Activated CD8-positive, alpha-beta T cell treated with anti-CD3 and anti-CD28 coated beads, Interleukin-2, amount 10 ng/mL, durations not matched to agents 7 days and 5 days (primary cell): ENCODE measurements at places on chromosomes 2 and 18. TPM values are rescaled to one million over a fixed set of nuclear protein-coding genes. Genes with fewer than 3 reads are reported as not detected.

DNA sequence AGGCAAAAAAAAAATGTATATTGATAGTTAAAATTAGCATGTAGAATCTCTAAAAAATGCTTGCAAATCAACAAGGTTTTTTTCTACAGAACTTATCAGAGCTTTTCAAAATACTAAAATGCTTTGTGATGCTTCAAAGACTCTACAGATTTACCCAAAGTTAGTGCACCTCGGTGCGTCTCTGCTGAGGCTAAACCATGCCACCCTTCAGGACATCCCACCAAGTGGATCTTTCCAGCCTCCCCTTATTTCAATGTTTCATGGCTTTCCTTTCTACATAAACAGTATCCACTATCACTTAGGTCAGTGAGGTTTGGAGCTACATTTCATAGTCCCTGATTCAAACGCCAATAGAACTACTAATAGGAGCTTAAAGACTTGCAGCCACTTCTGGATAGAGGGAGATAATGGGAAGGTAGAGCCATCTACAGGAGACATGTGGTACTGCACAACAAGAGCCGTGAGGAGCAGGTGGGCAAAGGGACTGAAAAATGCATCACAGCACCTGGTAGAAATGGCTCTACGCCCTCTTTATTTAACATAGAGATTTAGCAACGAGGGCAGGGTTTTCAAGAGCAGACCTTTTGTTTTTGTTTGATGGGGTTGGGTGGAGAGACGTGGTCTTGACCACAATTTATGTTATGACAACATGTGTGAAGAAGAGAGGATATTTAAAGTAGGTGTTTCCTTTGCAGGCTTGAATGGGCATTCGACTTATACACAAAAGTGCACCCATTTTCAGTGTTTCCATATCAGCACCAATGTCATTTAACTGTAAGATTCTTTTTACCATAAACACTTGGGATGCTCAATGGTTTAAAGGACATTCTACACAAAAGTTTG lies 56.1 kb upstream of the SLC35G4 start:
- H3K36me3 ChIP-seq = no peaks in the 10 kb centered on the region
- H3K27ac ChIP-seq = no peak overlapping the region
- H3K4me1 ChIP-seq = peaks cover 2% of the 10 kb centered on the region
- DNase-seq = peak; percentile 58

The HAAO gene
- total RNA-seq = 0.37 TPM

The FSIP2 gene
- 0.13 TPM for total RNA-seq

DNA sequence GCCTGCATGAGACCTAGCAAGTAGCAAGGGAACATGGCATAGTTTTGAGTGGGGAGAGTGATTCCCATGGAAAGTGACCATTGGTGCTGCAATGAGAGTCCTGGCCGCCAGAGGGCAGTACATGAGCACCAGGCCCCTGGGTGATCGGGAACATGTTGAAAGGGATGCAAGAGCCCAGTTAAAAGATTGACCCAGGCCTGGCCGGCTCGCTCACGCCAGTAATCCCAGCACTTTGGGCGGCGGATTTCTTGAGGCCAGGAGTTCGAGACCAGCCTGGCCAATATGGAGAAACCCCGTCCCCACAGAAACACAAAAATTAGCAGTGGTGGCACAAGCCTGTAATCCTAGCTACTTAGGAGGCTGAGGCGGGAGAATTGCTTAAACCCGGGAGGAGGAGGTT lies 22.2 kb downstream of the FAP start:
- no peak overlapping the region for H3K4me3 ChIP-seq
- H3K27me3 ChIP-seq = peaks cover 34% of the 10 kb centered on the region
- no peaks in the 10 kb centered on the region for H3K36me3 ChIP-seq
- peaks cover 4% of the 10 kb centered on the region for H3K4me1 ChIP-seq

DNA sequence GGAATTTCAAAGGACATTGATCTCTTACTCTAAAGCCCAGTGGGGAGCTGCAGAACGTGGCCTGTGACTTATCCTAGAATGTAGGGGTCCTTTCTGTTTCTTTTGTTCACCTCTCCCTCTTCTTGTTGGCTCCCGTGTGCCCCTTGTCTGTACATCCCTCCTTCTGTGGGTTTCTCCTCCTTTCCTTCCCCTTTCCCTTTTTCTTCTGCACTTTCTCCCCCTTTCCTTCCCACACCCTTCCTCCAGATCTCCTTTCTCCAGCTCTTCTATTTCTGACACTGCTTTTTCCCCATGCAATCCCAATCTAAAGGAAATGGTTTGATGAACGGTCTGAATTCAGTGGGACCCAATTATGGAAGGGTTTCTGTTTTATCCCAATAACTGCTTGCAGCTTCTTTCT lies 35.5 kb upstream of the MAPRE3 start:
- no peaks in the 10 kb centered on the region for H3K36me3 ChIP-seq
- peaks cover 3% of the 10 kb centered on the region for H3K27me3 ChIP-seq
- no peaks in the 10 kb centered on the region for H3K4me1 ChIP-seq
- no peak overlapping the region for H3K27ac ChIP-seq

DNA sequence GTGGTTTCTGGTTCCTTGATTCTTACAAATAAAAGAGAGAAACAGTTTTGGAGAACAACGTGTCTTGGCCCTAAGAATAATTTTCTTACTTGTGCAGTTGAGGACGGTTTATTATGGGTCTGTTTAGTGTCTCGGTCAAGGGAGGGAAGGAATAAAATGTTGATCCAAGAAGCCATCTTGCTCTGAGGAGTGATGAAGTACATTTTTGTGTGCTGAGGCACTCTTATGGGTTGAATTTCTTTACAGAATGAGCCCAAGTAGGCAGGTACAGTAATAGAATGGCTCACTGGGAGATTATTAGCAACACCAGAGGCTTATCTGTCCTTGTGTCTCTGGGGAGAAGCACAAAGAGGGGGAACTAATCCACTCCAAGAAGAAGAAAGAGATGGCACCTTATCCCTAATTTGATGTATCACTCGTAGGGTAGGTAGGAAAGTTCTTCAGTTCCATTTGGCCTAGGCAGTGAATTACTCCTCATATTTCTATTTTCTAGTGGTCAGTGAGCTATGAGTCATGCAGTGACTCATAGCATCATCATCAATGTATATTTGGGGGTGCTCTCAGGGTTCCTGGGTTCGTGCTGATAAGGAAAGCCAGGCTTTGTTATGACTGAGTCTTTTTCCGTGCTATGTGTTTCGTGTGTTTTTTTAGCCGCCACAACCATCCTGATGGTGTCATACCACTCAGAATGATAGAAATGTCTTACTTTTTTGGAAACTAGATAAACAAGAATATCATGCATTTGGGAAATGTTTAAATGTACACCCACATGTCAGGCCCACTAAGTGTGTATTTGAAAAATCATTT lies 250.1 kb upstream of the CTAGE1 start:
- no peaks in the 10 kb centered on the region for H3K4me1 ChIP-seq
- H3K4me3 ChIP-seq = no peak overlapping the region
- no peaks in the 10 kb centered on the region for H3K36me3 ChIP-seq
- no peak for DNase-seq
- no peak overlapping the region for H3K27ac ChIP-seq
- H3K27me3 ChIP-seq = peaks cover 2% of the 10 kb centered on the region

GRCh38 chr2:17162713-17163112 lies 355.5 kb downstream of the RAD51AP2 start:
- H3K4me3 ChIP-seq = no peak overlapping the region
- H3K36me3 ChIP-seq = no peaks in the 10 kb centered on the region
- no peak overlapping the region for H3K27ac ChIP-seq
- no peaks in the 10 kb centered on the region for H3K4me1 ChIP-seq

DNA sequence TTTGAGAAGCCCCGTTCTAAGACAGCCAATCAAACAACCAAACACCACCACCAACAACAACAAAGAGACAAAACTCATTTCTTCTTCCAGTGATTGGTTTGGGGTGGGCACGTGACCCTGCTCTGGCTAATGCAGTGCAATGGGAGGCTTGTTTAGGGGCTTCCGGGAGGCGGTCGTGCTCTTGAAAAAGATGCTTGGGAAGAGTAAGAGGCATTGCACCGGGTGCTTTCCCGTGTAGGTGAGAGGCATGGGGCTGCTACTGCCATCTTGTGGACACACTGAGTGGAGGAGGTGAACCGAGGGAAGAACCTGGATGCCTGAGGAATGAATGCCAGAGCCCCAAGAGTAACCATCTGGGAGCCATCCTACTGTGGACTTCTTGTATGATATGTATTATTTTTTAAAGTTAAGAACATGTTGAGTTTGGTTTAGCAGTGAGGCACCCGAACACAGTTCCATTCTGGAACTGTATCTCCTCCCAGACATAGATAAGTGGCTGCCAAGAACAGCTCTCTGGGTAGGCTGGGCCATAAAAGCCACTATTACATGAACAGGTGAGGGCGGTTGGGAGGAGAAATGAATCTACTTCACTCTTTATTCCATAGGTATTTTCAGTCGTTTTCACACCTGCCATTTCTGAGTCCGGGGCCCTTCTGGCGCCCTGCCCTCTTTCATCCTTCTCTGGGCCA lies 19.1 kb upstream of the ARHGAP25 start:
- no peak overlapping the region for H3K4me3 ChIP-seq
- peak overlapping the region; percentile 85 for H3K27ac ChIP-seq
- peaks cover 4% of the 10 kb centered on the region for H3K36me3 ChIP-seq
- peak; percentile 39 for DNase-seq
- peaks cover 82% of the 10 kb centered on the region for H3K4me1 ChIP-seq

DNA sequence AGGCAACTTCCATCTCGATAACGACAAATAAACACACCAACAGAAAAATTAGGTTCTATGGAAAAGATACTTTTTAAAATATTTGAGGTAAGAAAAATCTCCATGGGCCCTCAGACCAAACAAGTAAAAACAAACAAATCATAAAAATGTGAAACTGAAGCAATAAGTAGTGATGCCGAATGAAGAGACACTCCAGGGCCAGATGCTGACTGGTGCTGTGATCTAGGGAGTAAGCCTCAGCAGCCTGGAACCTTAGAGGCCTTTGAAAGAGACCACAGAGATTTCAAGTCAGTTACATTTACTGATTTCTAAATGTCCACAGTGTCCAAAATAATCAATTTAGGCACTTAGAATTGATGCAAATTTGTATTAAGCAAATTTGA lies 1144.7 kb downstream of the CNTNAP5 start:
- no peaks in the 10 kb centered on the region for H3K27me3 ChIP-seq
- DNase-seq = no peak
- no peak overlapping the region for H3K4me3 ChIP-seq
- no peaks in the 10 kb centered on the region for H3K4me1 ChIP-seq
- H3K27ac ChIP-seq = no peak overlapping the region
- H3K36me3 ChIP-seq = no peaks in the 10 kb centered on the region

GRCh38 chr2:173843526-173843925 lies 121.6 kb downstream of the SP3 start:
- H3K4me3 ChIP-seq = no peak overlapping the region
- H3K36me3 ChIP-seq = no peaks in the 10 kb centered on the region

DNA sequence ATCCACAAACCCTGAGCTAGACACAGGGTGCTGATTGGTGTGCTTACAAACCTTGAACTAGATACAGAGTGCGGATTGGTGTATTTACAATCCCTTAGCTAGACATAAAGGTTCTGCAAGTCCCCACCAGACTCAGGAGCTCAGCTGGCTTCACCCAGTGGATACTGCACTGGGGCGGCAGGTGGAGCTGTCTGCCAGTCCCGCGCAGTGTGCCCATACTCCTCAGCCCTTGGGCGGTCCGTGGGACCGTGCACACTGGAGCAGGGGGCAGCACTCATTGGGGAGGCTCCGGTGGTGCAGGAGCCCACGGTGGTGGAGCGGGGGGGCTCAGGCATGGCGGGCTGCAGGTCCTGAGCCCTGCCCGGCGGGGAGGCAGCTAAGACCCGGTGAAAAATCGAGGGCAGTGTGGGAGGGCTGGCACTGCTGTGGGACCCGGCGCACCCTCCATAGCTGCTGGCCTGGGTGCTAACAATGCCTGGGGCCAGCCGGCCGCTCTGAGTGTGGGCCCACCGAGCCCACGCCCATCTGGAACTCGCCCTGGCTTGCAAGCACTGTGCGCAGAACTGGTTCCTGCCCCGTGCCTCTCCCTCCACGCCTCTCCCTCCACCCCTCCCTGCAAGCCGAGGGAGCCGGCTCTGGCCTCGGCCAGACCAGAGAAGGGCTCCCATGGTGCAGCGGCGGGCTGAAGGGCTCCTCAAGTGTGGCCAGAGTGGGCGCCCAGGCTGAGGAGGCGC lies 75.6 kb downstream of the MOB4 start:
- H3K36me3 ChIP-seq = no peaks in the 10 kb centered on the region
- peaks cover 11% of the 10 kb centered on the region for H3K27me3 ChIP-seq
- no peak overlapping the region for H3K27ac ChIP-seq
- no peak for DNase-seq
- no peaks in the 10 kb centered on the region for H3K4me1 ChIP-seq

DNA sequence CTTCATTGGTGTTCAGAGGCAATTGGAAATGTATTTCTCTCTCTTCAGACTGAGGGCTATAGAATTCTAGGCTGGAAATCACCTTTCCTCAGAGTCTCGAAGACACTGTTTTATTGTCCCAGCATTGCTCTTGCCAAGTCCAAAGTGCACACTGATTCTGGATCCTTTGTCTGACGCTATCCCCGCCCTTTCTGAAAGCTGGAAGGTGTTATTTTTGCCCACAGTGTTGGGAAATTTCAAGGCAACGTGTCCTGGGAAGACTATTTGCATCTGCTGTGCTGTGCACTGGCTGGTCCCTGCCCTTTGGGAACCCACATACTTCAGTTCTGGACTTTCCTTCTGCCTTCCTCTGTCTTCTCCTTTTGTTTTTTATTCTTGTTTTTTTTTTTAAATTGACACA lies 190.8 kb downstream of the SH3BP4 start:
- H3K27me3 ChIP-seq = no peaks in the 10 kb centered on the region
- no peaks in the 10 kb centered on the region for H3K4me1 ChIP-seq
- no peak for DNase-seq
- no peak overlapping the region for H3K27ac ChIP-seq
- H3K4me3 ChIP-seq = no peak overlapping the region

- H3K36me3 ChIP-seq = peaks cover 37% of the 10 kb centered on the region
- H3K4me3 ChIP-seq = no peak overlapping the region
Measured at GRCh38 chr18:79918615-79919011, 32.8 kb downstream of the SLC66A2 start.

- H3K36me3 ChIP-seq = peaks cover 5% of the 10 kb centered on the region
- H3K27me3 ChIP-seq = no peaks in the 10 kb centered on the region
- no peak for DNase-seq
- no peak overlapping the region for H3K27ac ChIP-seq
- no peak overlapping the region for H3K4me3 ChIP-seq
Measured at GRCh38 chr2:74571058-74571457, 16.5 kb downstream of the DOK1 start.

The GLB1L gene
- total RNA-seq = 4.0 TPM

GRCh38 chr2:144452169-144452988 lies 67.5 kb downstream of the ZEB2 start:
- H3K36me3 ChIP-seq = no peaks in the 10 kb centered on the region
- peaks cover 26% of the 10 kb centered on the region for H3K4me1 ChIP-seq
- DNase-seq = no peak
- H3K4me3 ChIP-seq = no peak overlapping the region
- H3K27ac ChIP-seq = no peak overlapping the region
- no peaks in the 10 kb centered on the region for H3K27me3 ChIP-seq
